ENCODE measurements at places on chromosomes 2 and 18. TPM values are rescaled to one million over a fixed set of nuclear protein-coding genes. Genes with fewer than 3 reads are reported as not detected.

Gene SNTG2
- total RNA-seq: not detected

Gene POTEJ
- total RNA-seq: not detected

Gene SRD5A2
- under 0.01 TPM for total RNA-seq

Gene TEKT4
- not detected for total RNA-seq

Gene TBR1
- under 0.01 TPM for total RNA-seq

Gene GPR55
- under 0.01 TPM for total RNA-seq

Gene BOK
- 11.4 TPM for total RNA-seq

Gene BMP10
- total RNA-seq: not detected

Gene ARID5A
- 4.1 TPM for total RNA-seq

Gene RAB6D
- total RNA-seq: not detected

Gene HOXD11
- total RNA-seq: 2.5 TPM

Gene CNDP1
- total RNA-seq: not detected

Gene IKZF2
- 5.5 TPM for total RNA-seq

Gene C2orf69
- 27.4 TPM for total RNA-seq

Gene PTH2R
- total RNA-seq: 0.37 TPM

Gene PLCL1
- total RNA-seq: 0.37 TPM
